Right cardiac atrium (tissue), 5 donors: ENCODE measurements at places on chromosomes 2 and 18.

DNA sequence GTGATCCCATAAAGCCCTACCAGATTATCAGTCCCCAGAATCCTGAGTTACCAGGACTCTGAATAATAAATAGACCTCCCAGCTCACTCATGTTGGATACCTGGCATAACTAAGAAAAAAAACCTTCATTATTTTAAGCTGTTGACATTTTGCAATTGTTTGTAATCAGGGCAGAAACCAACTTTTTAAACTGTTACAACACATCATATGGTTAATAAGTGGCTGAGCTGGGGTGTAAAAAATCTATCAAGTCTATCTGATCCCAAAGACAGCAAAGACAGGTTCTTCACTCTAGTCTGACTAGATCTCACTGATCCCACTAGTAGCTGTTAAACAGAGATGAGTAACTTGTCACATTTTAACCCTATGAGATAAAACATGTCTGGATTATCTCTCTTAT is 370.3 kb downstream of the RIT2 start:
- DNase-seq = no peak

- DNase-seq = peak; percentile 41
Measured at GRCh38 chr2:215624423-215624829, 188.6 kb upstream of the FN1 start.

- DNase-seq = no peak
Measured at GRCh38 chr2:60489289-60489688, 64.2 kb downstream of the BCL11A start.

- DNase-seq = peak; percentile 41
Measured at GRCh38 chr2:119760237-119760955, 674 bp downstream of the PTPN4 start.

DNA sequence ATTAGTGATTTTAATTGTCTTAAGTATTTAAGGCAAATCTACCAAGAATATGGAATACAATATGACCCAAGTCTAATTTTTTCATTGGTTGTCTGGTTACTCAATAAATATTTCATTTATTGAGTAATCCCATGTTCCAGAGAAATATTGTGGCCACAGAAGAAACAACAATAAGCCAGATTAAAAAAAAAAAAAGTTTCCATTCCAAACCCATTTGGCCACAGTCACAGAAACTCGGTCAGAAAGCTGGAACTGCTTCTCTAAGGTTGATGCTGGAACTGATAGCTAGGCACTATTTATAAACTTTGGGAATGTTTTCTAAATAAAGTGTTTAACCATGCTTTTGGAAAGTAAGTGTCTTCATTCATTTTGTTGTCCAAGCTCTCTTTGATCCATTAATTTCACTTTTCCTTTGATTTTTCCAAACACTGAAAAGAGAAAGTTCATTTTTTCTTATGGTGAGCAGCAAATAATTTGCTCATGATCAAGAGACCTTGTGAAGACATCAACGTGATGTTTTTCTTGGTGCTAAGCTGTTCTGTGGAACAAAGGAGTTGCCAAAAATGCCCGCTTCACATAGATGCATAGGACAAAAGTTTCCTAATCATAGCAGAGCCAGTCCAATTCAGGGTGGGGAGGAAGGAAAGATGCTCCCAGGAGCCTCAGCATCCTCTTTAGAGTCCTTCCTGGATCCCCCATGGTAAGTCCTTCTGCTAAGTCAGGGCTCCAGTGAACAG is 72.1 kb upstream of the CCBE1 start:
- DNase-seq = no peak

- DNase-seq = no peak
Measured at GRCh38 chr2:214492152-214492551, 81.3 kb downstream of the VWC2L start.

DNA sequence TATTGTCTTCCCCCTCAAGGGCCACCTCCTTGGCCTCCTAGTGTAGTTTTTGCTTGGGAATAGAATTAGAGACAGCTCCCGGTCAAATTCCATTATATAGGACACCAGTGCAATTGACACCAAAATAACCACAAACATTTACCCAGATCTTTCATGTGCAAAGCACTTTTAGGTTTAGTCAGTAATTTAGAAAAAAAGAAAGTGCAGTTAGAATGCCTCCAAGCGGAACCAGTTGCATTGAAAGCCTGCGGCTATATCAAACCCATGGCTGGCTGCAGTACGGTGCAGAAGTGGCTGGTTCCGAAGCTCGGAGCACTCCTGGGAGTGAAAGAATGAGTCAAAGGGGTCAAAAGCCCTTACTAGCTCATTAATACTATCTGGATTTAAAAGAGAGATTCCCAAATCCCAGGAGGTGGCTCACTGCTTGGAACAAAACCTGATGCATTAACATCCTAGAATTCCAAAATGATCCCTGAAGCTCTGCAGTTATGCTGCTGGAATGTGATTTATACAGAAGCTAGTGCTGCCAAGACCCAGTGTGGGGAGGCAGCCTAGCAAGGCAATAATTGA is 432.2 kb upstream of the KLHL29 start:
- DNase-seq = no peak

GRCh38 chr2:38474715-38475566 is 97.9 kb upstream of the ATL2 start:
- DNase-seq = no peak

DNA sequence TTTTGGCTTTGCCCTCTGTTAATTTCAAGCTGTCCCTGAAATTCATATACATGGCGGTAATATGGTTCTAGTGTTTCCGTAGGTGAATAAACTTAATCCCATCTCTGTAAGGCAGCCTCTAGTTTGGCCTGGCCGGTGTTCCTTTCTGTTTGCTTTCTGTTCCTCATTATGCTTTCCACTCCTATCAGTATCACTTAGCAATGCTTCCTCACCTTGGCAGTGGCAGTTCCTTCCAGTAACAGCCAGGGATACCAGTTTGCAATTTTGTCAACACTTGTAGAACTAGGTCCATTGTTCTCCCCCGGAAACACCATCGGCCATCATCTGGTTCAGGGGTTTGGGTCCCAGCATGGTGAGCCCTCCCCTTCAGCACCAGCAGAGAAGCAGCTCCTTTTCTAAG is 18.2 kb upstream of the TNP1 start:
- DNase-seq = no peak

- DNase-seq = no peak
Measured at GRCh38 chr2:65421432-65421748, 11.0 kb downstream of the SPRED2 start.

DNA sequence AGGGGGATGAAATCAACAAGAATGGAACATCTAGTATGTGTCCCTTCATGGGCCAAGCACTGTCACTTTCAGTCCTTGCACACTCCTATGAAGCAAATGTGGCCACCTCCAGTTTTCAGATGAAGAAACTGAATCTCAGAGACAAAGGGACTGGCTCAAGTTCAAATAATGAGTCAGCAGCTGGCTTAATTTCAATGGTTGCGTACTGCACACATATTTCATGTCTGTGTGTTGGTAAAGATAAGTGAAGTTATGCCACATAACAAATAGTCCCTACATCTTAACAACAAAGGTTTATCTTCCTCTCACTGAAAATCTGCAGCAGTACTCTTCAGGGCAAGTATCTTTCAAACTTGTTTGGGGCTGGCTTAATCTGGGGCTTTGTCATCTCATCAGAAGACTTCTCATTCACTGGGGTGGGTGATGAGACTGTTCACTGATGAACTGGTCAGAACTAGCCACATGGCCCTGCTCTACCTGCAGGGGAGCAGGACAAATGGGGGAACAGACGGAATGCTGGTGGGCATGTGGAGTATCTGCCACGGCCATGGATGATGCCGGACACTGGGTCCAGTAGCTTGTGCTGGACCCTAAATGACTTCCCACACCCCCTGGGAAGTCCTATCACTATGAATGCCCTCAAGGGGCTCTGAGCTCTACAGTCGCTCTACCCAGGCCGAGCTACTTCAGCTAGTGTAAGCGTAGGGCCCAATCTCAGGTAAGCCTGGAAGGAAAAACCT is 263.2 kb downstream of the CYP26B1 start:
- no peak for DNase-seq

DNA sequence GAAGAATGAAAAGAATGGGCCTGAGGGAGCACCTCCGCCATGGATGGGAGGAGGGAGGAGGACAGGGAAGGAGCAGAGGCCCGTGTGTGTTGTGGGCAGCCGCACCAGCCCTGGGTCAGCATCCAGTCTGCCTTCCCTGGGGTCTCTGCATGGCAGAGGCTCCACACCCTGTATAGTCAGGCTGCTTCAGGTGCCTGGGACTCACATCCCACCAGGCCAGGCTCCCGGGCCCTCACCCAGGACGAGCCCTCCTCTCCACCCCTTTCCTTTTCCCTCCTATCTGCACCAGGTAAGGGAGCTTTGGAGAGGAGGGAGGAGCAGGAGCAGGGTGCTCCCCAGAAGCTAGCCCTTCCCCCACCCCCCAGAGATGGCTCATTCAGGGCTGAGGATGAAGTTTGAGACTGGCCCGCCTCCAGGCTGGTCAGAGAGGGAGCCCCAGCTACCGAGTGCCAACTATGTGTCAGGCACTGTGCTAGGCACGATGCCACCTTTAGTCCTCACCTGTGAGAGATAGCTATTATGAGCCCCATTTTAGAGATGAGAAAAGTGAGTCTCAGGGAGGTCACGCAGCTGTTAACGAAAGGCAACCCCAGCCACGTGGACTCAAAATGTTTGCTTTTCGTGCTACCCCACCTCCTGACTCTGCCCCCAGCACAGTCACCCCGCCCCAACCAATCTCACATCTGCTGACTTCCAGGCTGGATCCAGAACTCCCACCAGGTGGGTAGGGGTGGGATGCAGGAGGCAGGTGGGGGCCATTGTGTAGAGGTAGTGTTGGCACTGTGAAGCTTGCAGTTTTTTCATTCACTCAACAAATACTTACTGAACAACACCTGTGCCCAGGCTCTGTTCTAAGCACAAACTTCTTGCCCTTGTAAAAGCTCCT is 242.1 kb downstream of the DYSF start:
- DNase-seq = no peak

DNA sequence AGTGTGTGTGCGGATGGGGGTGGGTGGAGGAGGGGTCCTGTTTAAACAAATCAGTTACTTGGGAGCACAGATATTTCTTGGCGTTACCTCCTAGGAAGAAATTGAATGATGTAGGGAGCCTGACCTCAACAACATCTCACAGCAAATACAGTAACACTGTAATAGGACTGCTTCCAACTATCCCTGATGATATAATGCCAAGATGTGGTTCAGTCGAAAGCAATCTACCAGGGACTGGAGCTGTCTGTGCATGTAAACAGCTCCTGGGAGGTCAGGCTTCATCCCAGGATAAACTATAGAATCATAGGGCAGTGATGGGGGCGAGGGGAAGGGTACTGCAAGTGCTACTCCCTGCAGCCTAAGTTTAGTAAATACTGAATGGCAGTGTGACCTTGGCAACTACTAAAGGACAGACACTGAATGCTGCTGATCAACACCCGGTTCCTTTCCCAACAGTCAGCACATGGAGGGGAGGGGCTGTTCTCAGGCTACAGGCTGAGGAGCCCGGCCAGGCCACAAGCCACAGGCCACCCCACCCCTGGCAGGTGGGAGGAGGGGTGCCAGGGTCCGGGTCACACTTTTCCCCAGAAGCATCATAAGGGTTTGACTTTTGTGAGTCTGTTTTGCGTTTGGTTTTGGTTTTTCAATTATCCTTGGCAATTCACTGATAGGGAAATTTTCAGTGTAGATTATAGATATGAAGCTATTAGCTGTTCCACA is 85.3 kb upstream of the ZNF397 start:
- no peak for DNase-seq

GRCh38 chr2:199756211-199756610 is 94.8 kb downstream of the FTCDNL1 start:
- DNase-seq = no peak
